Stimulated activated CD4-positive, alpha-beta T cell treated with anti-CD3 and anti-CD28 coated beads, Interleukin-15, amount 100 ng/mL, for 1 hour (primary cell): ENCODE measurements at places on chromosomes 5 and 9.

- DNase-seq, result no peak
These were observed 40.6 kb downstream of the IRX2 start for GRCh38 chr5:2710910-2711309.

- no peak for DNase-seq
These were observed 51.9 kb upstream of the SNAPC3 start for GRCh38 chr9:15370466-15371447.

GRCh38 chr5:178234750-178235587 lies 2.4 kb upstream of the PHYKPL start:
- peak; percentile 60 for DNase-seq

GRCh38 chr5:78961743-78962142 lies 23.4 kb downstream of the ARSB start:
- DNase-seq, result no peak
